C1 segment of cervical spinal cord (tissue), 14 donors: ENCODE measurements at places on chromosomes 1 and 21.
A peak's percentile ranks its signal among the peaks of the same experiment; 100 is the strongest.

- no peak for DNase-seq
Measured at GRCh38 chr1:198121056-198121826, 35.6 kb upstream of the NEK7 start.

DNA sequence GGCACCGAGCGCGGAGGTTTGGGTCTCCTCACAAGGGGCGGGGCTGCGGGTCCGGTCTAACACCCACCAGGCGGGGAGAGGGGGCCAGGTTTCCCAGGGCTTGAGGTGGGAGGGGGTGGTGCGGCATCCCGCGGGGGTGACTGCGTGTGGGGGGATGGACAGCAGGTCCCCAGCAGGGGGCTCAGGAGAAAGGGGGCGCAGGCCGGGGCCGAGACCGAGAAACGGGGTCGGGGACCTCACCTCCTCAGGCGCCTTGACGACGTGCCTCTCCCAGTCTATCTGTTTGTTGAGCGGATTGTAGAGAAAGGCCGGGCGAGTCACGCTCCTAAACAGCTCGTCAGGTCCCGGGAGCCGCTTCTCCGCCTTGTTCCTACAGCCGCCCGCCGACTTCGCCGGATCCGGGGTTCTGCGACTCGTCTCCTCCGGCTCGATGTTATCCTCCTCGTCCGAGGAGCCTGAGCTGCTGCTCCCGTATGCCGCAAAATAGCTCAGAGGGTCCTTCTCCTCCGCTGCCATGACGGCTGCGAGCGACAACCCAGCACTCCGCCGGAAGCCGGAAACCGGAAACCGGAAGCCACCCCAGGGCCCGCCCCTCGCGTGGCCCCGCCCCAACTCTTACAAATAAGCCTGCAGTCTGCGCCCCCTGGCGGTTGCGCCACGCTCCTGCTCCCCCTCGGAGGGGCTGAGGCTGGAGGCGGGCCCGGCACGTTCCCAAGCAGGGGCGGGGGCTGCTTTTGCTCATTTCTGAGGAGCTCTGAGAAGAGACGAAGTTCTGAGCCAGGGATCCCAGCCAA, at the start of gene C1orf52:
TSS of gene C1orf52 (minus strand) at position 545 of the 794 bp plus-strand sequence. CDS start at position 516, 29 bp downstream.
- peak; percentile 97 for DNase-seq

GRCh38 chr1:173459885-173460284, 17.2 kb upstream of the PRDX6 start:
- no peak for DNase-seq

GRCh38 chr1:67729872-67730271, 44.9 kb downstream of the GADD45A start:
- no peak for DNase-seq

DNA sequence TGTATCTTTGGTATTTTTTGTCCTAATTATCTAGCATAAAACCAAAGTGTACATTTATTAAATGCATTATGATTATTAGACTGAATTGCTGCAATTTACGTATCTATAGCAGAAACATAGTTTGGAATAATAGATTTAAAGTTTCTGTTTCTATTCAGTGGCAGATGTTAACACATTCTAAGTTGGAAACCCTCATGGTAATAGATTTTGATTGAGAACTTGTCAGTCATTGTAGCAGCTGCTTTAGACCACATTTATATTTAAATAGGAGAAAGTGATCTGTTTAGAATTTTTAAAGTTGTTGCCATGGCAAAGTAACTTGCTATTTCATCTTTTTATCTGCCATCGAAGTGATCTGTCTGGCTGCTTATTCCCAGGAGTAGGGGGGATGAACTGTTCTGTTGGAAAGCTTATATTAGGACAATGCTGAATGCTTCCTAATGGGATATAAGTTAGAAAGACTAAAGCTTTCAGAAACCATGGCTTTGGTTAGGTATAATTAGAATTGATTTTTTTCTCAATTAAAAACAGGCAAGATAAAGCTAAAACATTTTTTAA, 61.6 kb downstream of the HS2ST1 start:
- DNase-seq, result no peak

- DNase-seq, result no peak
Measured at GRCh38 chr1:226255380-226255779, 31.9 kb downstream of the MIXL1 start.

GRCh38 chr1:230994860-230995259, 16.0 kb downstream of the ARV1 start:
- no peak for DNase-seq

- DNase-seq, result no peak
Measured at GRCh38 chr1:46546210-46546609, 5.2 kb downstream of the KNCN start.

- no peak for DNase-seq
Measured at GRCh38 chr21:46098303-46099141, 610 bp downstream of the COL6A2 start.

- DNase-seq, result peak; percentile 58
Measured at GRCh38 chr1:220527908-220528678, at the start of gene MARK1. Gene MARK1, plus strand, starts transcription at chr1:220528136. Its CDS starts 687 bp downstream, at chr1:220528823.

GRCh38 chr21:34557261-34557660, 45.3 kb upstream of the KCNE1 start:
- no peak for DNase-seq

DNA sequence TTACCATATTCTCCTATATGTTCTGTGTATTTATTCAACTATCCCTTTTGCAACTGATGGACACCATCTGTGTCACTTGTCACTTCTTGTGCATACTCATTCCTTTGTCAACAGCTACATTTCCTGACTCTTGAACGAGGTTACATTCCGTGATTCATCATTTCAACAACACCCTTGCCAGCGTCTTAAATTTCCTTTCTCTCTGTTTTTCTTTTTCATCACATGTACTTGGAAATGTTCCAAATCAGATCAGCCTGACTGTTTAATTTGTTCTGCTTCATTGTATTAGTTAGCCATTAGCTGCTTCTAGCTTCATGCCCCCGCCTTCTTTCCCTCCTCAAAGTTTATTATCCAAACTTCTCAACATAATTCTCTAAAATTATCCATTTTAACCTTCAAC, 173.0 kb downstream of the ADGRL4 start:
- DNase-seq, result no peak

GRCh38 chr1:11524465-11525150, 45.7 kb downstream of the DISP3 start:
- DNase-seq, result no peak

DNA sequence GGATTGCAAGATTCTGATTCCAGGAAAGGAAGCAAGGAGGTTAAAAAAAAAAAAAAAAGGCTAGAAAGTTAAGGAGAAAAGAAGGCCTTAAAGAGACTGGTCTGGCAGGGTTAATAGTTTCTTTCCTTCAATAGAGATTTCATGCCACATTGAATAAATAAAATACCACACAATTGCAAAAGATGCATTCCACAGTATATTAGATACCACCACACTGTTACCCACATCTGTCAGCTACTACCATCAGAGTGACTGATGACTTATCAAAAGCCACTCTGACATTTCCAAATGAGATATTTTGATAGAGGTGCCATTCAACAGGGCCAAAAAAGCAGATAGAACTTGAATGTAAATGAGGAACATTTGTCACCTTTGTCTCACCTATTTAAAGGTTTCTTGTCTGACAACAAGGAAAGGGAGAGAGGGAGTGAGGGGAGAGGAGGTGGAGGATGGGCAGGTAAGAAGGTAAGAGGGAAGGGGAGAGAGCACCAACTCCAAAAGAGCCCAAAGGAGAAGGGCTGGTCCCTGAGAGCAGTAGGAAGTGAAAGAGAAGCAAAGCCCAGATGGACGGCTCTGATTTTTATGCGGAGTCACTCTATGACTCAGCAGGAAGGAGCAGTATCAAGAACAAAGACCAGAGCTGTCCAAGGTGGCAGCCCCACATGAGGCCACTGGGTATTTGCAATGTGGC, 38.3 kb downstream of the LRRN2 start:
- no peak for DNase-seq

DNA sequence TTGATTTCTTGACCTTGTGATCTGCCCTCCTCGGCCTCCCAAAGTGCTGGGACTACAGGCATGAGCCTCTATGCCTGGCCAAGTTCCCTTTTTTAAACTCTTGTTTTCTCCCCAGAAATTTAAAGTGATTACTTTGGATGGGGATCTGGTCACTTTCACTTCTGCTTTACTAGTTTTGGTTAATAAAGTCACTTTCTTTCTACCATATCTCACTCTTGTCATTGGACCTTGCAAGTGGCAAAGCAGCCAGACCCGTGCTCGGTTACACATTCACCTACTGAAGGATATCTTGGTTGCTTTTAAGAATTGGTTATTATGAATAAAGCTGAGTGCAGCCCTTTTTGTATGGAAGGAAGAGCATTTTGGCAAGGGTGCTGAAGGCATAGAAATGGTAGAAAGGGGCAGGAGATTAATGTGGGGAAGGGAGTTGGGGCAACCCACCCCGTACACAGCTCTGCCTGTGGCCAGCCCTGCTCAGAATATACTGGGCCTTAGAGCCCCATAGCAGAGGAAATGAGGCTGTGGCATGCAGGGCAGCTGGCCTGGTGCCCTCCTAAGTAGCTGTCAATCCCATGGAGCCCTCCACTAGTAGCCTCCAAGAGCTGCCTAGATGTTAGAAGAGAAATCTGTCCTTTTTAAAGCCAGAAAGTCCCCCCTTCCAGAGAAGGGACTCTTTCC, 40.7 kb downstream of the CD2 start:
- no peak for DNase-seq

GRCh38 chr1:53968125-53968513, 22.0 kb downstream of the LRRC42 start:
- no peak for DNase-seq

- DNase-seq, result no peak
Measured at GRCh38 chr1:22825486-22826189, 115.0 kb downstream of the EPHB2 start.

DNA sequence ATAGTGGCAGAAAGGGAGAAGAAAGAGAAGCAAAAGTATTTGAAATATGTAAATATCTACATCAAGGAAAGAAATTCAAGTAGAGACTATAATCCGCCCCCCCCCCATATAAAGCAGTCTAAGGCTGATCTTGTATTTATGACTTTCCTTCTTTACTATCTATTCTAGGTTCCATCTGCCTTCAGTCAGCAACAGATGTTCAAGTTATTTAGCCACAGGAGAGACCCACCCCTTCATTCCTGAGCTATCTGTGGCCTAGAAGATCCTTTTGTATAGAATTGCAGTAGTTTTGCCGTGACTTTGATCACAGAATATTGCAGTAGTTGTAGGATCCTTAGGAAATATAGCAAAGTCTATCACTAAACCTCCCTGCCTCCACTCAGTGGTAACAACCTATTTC, 10.7 kb upstream of the BSDC1 start:
- DNase-seq, result no peak

DNA sequence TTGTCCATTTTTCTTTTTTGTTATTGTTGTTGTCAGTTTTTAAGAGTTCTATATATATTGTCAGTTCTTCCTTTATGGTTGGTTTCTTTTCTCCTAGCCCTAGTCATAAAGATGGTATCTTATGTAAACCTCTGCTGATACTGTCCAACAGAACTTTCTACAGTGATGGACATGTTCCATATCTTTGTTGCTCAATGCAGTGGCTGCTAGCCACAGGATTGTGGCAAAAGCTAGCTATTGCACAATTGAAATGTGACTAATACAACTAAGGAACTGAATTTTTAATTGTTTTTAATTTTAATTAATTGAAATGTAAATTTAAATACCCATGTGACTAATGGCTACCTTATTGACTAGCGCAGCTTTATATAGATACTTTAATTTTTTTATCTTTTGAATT, 411.8 kb upstream of the PTBP2 start:
- no peak for DNase-seq

DNA sequence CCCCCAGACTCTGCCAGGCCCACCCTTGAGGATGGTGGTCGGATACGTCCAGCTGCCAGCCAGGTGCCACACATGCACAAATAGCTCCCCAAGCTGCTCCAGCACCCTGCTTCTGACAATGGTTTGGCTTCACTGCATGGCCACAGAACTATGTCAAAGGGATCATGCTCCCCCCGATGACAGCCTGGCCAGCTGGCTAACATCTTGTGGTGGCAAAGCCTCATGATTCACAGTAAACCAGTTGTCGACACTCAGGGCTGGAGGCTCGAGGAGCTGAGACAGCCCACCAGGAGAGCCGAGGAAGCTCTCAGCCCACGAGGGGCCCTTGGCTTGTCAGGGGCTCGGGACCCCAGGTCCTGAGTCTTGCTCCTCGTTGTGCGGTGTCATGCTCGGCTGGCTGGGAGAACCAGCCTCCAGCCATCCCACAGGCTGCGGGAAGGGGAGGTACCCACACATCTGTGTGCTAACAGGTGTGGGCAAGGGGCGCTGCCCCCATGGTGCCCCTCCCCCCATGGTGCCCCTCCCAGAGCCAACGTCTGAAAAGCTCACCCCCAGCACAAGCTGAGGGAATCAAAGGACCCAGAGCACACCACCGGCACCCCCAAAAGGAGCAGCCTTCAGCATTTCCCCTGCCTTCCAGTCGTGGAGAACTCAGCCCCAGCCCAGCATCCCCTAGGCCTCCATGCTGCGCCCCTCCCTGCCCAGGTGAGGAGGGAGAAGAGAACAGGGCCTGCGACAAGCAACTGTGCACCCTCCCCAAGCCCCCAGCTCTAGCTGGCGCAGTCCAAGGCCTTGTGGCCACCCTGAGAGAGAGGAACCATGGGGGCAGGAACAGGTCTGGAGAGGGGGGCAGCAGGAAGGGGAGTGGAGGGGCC, 41.2 kb downstream of the KIF21B start:
- DNase-seq, result no peak

GRCh38 chr1:241186716-241187115, 170.3 kb downstream of the RGS7 start:
- DNase-seq, result no peak

GRCh38 chr1:96522927-96523326, 198.7 kb upstream of the PTBP2 start:
- no peak for DNase-seq

DNA sequence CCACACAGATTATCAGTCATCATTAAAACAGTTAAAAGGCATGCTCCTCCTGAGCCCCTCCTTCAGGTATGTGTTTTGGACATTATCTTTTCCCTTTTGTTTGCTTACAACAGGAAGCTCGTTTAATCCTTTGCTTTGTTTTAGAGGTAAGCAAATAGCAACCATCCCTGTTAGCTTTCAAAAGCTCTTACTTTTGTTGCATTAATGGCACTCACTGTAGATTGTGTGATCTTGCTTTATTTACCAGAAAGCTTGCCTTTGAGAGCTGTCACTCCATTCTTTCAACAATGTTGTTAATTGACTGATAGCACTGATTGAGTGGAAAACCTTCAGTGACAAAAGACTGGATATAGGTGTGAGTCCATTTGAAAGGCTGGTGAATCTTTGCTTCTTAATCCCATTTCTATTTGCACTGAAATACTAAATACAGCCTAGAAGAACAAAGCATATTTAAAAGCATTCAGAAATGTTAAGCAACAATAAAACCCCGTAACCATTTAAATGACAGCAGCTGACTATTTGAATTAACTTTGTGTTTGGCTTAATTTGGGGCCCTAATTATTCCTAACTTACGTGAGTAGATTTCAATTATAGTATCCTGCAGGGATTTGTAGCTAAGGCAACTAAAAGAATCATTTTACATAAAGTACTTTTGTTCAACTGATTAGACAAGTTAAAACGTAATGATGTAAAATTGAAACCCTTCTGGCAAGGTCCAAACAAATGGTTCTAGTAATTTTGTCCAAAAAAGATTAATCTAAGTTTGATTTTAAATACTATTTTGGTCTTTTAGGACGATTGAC, 48.3 kb downstream of the ADGRL2 start:
- DNase-seq, result no peak

GRCh38 chr1:245466261-245466660, 311.5 kb downstream of the KIF26B start:
- no peak for DNase-seq

GRCh38 chr1:15736038-15736891, at the start of gene SLC25A34:
Gene SLC25A34, plus strand, starts transcription at chr1:15736258. Its CDS starts 228 bp downstream, at chr1:15736486.
- no peak for DNase-seq

- DNase-seq, result no peak
Measured at GRCh38 chr1:234649432-234650081, 39.6 kb upstream of the IRF2BP2 start.

- DNase-seq, result no peak
Measured at GRCh38 chr1:202034683-202035462, 24.5 kb downstream of the ELF3 start.
